ENCODE measurements at places on chromosomes 2 and 18. TPM values are rescaled to one million over a fixed set of nuclear protein-coding genes. Genes with fewer than 3 reads are reported as not detected.

Gene TMEM198
- 1.3 TPM for total RNA-seq

Gene SP5
- not detected for total RNA-seq

Gene MIB1
- 51.4 TPM for total RNA-seq

Gene METTL4
- 15.5 TPM for total RNA-seq

Gene GLI2
- total RNA-seq: 3.5 TPM

Gene SCN3A
- 0.54 TPM for total RNA-seq

Gene RUFY4
- not detected for total RNA-seq

Gene UGT1A3
- not detected for total RNA-seq

Gene SCN7A
- total RNA-seq: not detected

Gene TMEM163
- total RNA-seq: not detected

Gene SERPINB10
- not detected for total RNA-seq

Gene SLC9A4
- not detected for total RNA-seq

Gene RESP18
- total RNA-seq: not detected

Gene CDCA7
- total RNA-seq: 2.5 TPM

Gene AGXT
- total RNA-seq: not detected

Gene HOXD3
- 6.4 TPM for total RNA-seq

Gene ABCG8
- total RNA-seq: not detected

Gene FOXD4L1
- total RNA-seq: 0.11 TPM

Gene MORN2
- total RNA-seq: 30.2 TPM

Gene ARHGAP15
- not detected for total RNA-seq

Gene NEU4
- not detected for total RNA-seq

Gene PLCD4
- total RNA-seq: 14.2 TPM

Gene PPP1R7
- total RNA-seq: 68.3 TPM

Gene WDFY1
- 225 TPM for total RNA-seq

Gene CNDP1
- 0.11 TPM for total RNA-seq

Gene C2orf15
- total RNA-seq: 0.11 TPM

Gene TGOLN2
- 127 TPM for total RNA-seq

Gene GPR45
- total RNA-seq: not detected

Gene DTNA
- 1.8 TPM for total RNA-seq

Gene TMEM87B
- total RNA-seq: 65.1 TPM

Gene SLC40A1
- total RNA-seq: 25.7 TPM

Gene DPP4
- 81.0 TPM for total RNA-seq

Gene ABCB11
- not detected for total RNA-seq

Gene ANKRD30B
- not detected for total RNA-seq

Gene LYG2
- total RNA-seq: not detected

Gene EVX2
- total RNA-seq: not detected

Gene ALPI
- total RNA-seq: not detected

Gene RPRM
- total RNA-seq: not detected

Gene PHOSPHO2
- 11.2 TPM for total RNA-seq

Gene CD8B2
- 0.13 TPM for total RNA-seq

Gene PJVK
- total RNA-seq: 2.2 TPM

Gene KIF5C
- 0.65 TPM for total RNA-seq

Gene GALNT13
- 0.13 TPM for total RNA-seq

Gene RFX8
- total RNA-seq: 9.0 TPM

Gene SLC8A1
- 139 TPM for total RNA-seq

Gene PLEKHH2
- total RNA-seq: 27.0 TPM

Gene CGREF1
- total RNA-seq: 6.9 TPM

Gene RNF25
- total RNA-seq: 27.6 TPM

Gene CPO
- 0.32 TPM for total RNA-seq

Gene TUBB8B
- not detected for total RNA-seq

Gene IRS1
- total RNA-seq: 31.0 TPM

Measured in articular chondrocyte of knee joint (primary cell).